ENCODE measurements at places on chromosomes 5 and 9.
A peak's percentile ranks its signal among the peaks of the same experiment; 100 is the strongest.

- DNase-seq = no peak
These were observed 262.9 kb downstream of the SEMA5A start for GRCh38 chr5:9283021-9283420.

DNA sequence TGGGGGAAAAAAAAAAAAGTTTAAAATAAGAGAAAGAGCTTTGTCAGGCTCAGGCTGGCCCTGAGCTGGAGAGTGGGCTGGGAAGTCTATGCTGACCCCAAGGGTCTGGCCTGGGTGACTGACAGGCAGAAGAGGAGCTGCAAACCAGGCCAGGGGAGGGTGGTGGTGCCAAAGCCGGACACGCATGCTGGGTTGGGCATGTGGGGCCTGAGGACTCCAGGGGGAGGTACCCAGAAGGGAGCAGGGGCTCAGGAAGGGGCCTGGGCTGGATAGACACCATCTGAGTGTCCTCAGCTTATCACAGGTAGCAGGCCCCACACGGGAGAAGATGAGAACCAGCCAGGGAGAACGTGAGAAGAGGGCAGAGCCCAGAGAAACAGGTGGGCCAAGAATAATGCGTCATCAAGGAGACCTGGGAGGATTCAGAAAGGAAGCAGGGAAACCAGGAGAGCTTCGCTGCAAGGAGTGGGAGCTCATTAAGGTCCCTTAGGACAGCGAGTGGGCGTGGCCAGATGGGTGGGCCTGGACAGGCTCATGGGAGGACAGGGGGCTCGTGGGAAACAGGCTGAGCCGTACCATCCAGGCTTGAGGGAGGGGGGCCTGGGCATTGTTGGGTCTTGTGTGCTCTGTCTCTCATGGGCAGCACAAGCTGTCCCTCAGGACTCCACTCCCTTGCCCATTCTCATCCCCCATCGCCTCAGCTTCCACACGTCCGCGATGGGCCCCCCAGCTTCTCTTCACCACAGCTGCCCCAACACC is 16.0 kb downstream of the TMOD1 start:
- no peak for DNase-seq

- no peak for DNase-seq
These were observed 175.6 kb upstream of the NREP start for GRCh38 chr5:111932628-111933027.

DNA sequence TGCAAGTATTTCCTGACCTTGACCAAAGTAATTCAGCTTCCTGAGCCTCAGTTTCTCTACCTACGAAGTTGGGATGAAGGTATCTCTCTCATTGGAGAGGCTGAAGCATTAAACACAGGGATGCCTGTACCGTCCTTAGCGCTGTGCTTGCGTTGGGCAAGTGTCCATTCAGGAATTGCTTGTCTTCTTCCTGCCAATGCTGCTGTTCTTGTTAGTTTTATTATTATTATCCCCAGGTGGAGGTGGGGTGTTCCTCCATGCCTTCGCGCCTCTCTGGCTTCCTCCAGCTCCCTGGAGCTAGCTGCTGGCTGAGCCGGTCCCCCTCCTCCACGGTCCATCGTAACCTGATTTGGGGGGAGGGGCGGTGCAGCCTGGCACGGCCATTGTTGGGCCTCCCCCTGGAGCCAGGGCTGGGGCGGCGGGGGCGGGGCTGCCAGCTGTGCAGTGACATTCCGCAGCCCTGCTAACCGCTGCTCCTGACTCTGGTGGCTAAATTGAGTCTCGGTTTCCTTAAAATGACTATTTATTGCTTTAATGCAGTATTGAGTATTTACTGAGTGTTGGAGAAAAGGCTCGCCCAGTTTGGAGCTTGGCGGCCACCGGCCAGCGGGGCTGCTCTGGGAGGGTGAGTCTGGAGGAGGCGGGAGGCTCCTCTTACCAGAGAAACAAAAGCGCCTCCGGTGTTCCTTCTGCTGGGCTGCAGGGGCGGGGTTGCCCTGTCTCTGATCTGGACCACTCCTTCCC is 51.3 kb downstream of the LMX1B start:
- DNase-seq = no peak

GRCh38 chr5:181161534-181162175 is 14.3 kb downstream of the OR2V2 start:
- DNase-seq = no peak

GRCh38 chr9:124139001-124139400 is 118.7 kb upstream of the NEK6 start:
- no peak for DNase-seq

DNA sequence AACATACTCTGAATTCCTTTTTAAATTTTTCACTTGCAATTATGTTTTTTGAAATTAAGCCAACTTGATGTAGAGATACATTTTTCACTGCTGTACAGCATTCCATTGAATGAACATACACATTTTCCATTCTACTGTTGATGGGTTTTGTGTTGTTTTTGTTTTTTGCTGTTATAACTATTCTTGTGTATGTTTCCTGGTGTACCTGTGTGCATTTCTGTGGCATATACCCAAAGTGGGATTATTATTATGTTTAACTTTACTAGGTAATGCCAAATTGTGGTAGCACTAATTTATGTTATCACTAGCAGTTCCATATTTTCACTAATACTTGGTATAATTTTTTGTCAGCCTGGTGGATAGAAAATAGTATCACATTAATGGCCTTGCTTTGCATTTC is 2.7 kb downstream of the RFESD start:
- no peak for DNase-seq

- no peak for DNase-seq
These were observed 178.9 kb downstream of the SREK1 start for GRCh38 chr5:66322786-66323528.

- DNase-seq = no peak
These were observed 85.1 kb downstream of the FGF1 start for GRCh38 chr5:142600611-142601358.

GRCh38 chr5:143355710-143356109 is 47.8 kb downstream of the NR3C1 start:
- DNase-seq = no peak

- no peak for DNase-seq
These were observed 79.2 kb downstream of the DPYSL3 start for GRCh38 chr5:147430628-147431027.

- peak; percentile 62 for DNase-seq
These were observed 832 bp downstream of the LMBRD2 start for GRCh38 chr5:36150676-36151433.

- peak; percentile 44 for DNase-seq
These were observed 196.2 kb downstream of the MARCHF11 start for GRCh38 chr5:15983392-15983791.

DNA sequence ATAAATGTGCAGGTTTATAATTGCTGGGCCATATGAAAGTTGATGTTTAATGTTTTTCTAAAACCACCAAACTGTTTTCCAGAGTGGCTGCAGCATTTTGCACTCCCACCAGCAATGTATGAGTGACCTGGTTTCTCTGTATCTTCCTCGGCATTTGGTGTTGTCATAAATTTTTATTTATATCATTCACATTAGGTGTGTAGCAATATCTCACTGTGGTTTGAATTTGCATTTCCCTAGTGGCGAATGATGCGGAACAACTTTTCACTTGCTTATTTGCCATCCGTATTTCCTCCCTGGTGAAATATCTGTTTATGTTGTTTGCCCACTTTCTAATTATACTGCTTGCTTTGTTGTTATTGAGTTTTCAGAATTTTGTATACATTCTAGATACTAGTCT is 295.7 kb upstream of the TUT7 start:
- DNase-seq = no peak

DNA sequence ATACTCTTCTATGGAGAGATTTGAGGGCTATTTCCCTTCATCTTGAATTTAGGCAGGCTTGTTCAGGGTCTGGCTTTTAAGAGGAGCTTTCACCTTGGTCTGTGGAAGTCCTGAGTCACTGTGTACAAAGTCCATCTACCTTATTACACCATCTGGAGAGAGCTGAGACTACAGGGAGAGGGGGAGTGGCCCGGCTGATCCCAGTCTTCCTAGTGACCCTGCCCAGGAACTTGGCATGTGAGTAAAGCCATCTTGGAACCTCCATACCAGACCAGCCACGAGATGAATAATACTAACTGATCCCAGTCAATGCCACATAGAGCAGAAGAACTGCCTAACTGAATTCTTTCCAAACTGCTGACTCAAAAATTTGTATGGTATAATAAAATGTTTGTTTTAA is 8.4 kb upstream of the IL6ST start:
- no peak for DNase-seq

DNA sequence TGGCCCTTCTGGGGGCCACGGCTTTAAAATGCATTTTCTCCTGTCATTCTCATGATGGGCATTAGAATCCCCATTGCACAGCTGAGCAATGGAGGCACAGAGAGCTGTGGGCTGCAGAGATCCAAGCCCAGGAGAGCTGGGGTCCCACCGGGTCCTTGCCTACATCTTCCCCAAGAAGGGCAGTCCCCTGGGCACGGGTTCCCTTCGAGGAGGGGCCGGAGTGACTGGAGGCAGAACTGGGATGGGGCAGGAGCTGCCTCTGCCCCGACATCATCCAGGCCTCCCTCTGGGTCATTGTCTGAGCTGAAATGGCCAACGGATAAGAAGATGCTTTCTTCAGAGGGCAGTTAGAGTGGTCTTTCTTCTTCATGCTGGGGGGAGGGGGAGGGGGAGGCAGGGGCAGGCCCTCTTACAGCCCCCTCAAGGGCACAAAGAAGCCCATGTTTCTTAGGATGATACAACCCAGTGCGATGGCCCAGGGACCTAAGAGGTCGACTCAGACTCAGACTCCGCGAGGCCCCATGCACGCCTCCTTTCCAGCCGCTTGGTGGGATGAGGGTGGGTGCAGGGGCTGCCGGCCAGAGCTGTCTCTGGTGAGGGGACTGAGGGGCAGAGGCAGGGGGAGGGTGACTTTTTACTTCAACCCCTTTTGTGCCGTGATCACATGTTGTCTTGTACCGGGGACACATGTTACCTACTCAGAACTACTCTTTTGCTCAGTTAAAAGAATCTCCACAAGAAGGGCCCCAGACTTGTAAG is 112.4 kb upstream of the IRX2 start:
- DNase-seq = no peak

GRCh38 chr5:115360046-115360685 is 63.7 kb upstream of the CCDC112 start:
- no peak for DNase-seq

DNA sequence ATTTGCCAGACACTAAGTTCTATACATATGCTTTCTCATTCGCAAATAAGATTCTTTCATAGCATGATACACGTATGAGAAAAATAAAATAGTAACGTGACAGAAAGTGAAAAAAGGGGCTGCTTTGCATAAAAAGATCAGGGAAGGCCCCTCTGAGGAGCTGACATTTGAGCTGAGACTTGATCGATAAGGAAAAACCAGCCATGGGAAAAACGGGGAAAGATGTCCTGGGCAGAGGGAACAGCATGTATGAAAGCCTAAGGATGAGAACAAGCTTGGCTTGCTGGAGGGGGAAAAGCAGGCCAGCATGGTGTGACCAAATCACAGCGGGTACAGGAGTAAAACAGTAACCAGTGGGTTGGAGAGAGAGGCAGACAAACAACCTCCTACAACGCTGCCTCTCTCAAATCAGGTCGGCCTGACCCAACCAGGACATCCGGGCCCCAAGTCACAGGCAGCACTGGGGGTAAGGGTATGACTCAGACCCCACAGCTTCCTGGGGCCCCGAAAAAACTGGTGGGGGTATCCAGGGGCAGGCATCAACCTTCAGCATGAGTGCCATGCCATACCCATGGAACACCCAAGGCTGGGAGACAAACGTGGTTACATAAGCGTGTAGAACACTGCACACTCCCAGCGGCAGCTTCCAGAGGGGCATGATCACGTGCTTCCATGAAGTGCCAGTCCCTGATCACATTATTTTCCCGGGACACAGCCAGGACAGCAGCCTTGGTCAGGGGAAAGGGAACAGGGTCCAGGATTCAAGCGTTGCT is 2.2 kb downstream of the TNIP1 start:
- DNase-seq = no peak

- no peak for DNase-seq
These were observed 56.3 kb upstream of the ELL2 start for GRCh38 chr5:96017951-96018350.

GRCh38 chr5:96584712-96585111 is 77.5 kb upstream of the CAST start:
- no peak for DNase-seq

- no peak for DNase-seq
These were observed 22.9 kb downstream of the LSM11 start for GRCh38 chr5:157766442-157766841.

DNA sequence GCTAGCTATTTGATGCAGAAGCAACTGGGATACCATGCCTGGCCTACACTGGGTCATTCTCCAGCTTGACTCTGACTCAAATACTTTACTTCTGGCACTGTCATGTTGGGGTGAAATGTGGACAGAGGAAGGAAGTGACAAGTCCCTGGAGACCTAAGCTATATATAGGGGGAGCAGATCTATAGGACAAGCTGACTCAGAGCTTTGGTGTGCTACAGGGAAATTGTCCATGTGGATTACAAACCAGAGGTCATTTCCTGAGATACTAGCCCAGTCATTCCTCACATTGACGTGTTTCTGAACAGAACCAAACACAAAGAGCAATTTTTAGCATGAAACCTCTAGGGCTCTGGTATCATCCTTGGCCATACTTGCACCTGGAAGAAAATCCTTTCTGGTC is 531.6 kb upstream of the CLINT1 start:
- DNase-seq = no peak

DNA sequence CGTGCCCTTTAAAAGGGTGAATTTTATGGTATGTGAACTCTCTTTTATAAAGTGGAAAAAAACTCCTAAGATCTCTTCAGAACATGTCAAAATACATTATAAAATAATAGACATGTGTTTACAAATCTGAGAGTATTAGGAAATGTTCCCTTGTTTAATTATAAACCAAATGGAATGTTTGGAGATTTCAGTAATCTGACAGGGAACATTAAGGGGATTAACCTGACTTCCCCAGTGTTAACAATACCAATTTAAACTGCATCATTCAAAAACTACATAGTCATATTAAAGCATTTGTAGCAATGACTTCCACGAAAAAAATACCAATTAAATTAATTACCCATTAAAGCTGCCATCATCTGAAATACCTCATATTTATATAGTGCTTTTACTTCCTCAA is 1.6 kb upstream of the OCLN start:
- no peak for DNase-seq

DNA sequence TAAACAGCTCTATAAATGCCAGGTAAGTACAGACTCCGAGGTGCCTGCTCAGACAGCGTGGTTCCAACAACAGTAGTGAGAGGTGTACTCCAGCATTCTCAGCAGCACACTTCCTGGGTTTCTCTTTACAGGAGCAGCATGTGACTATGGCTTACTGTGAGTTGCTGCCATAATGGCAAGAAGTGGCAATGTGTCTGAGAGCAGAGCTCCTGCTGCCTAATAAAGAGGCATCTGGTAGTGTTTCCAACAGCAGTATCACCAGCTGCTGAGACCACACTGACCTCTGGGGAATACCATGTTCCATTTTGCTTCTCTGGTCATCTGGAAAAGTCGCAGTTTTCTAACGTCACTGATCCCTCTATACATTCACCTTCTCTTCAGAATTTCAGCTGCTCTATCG is 398.2 kb downstream of the SLCO4C1 start:
- peak; percentile 11 for DNase-seq

GRCh38 chr5:166535641-166536040 is 1755.8 kb upstream of the WWC1 start:
- no peak for DNase-seq

Measured in MM.1S (cell line).